ENCODE measurements at places on chromosomes 1 and 21.

DNA sequence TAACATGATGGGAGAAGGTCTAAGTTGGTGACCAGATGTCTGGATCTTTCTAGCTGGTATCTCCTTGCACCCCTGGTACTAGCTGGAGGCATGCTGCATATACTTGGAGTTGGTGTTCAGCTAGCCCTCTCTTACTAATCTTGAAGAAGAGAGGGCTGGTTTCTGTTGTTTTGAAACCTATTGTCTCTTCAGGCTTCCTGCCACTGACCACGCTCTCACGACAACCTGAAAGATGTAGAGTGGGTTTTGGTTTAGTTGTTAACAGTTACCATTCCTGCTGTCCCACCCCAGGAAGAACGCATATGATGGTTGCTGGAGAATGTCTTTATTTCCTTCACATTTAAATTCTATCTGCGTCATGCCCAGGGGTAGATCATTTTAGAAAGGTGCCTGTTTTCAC lies 3.6 kb downstream of the MAN1C1 start:
- no peak for DNase-seq

DNA sequence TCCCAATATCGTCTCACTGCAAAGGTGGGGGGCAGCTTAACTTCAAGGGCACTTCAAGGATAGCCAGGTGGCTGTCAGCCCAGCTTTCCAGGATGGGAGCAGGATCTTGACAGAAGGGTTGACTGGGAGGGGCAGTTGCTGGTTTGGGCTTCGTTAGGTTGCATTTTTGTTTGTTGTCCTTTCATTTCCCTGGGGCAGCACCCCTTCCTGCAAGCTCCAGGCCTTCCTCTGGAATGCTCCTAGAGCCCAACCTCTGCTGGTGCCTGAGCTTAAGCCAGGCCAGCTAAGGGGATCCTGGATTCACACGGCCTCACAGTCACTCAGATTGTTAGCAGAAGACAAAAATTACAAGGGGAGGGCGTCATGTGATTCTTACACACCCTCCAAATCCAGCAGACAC lies 4.1 kb upstream of the OLIG2 start:
- no peak for DNase-seq

DNA sequence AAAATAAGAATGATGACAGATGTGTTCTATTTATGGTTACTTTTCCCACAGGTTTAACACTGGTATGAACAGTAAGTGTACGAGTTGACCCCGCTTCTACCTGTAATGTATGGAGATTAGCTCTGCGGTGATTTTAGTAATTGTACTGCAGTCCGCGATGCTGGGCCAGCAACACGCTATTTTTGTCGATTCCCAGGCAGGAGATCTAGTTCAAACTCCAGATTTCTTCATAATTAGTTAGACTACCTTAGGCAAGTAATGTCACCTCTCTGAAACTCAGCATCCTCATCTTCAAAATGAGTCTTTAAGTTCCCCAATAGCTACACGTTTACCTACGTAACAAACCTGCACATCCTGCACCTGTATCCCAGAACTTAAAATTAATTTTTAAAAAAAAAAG lies 21.5 kb downstream of the TP53BP2 start:
- DNase-seq = no peak

- DNase-seq = no peak
Measured at GRCh38 chr21:34567604-34568155, 47.2 kb downstream of the RCAN1 start.

DNA sequence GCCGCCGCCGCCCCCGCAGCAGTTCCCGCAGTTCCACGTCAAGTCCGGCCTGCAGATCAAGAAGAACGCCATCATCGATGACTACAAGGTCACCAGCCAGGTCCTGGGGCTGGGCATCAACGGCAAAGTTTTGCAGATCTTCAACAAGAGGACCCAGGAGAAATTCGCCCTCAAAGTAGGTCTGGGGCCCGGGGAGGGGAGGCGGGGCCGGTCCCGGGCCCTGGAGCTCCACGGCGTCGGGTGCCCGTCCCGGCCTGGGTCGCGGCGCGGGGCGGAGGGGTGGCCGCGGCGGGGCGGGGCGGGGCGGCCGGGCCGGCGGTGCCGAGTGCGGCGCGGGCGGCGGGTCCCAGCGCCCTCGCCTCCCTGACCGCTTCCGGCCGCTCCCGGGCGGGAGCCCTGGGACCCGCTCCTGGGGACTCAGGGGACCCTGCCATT lies 646 bp downstream of the MAPKAPK2 start:
- DNase-seq = peak; percentile 56

DNA sequence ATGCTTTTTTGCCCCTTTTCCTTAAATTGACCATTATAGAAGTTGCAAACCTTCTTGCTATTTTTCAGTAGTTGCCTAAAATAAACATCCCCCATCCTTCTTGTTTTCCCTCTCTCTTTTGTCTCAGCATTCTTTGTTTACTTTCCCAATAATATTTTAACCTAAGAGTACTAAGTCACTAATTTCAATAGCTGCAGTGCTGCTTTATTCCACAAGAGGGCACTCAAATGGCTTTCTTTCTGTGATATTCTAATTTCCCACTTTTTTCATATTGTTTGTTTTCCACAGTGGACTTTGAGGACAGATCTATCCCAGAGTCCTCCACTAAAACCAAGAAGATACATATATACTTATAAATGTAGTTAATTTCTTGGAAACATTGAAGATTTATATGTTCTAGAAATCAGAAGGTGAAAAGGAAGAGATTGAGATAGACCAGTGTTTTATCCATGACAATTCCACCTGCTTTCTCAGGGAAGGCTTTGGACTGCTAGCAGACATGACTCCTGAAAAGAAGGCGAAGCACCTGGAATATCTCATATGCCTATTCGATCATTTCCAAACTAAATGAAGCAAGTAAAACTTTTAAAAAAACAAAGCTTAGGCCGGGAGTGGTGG lies 104.8 kb upstream of the GRIK1 start:
- no peak for DNase-seq

DNA sequence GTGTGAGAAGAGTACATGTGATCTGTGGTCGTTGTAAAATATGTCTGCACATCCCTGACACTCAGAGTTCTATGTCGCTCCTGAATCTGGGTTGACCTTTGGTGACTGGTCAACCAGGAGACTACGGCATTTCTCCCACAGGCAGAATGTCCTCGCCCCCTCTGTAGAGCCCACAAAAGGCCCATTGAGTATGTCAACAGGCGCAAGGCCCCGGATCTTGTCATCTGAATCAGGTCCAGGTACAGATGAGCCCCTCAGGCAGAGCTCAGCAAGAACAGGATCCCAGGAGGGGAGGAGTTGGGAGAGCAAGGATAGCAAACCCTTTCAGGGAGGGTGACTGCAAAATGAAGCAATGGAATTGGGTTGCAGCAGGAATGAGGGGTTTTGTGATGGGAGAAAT lies 126.5 kb downstream of the MATN1 start:
- no peak for DNase-seq

GRCh38 chr1:92484472-92485380 lies 2.0 kb downstream of the GFI1 start:
- peak; percentile 76 for DNase-seq

DNA sequence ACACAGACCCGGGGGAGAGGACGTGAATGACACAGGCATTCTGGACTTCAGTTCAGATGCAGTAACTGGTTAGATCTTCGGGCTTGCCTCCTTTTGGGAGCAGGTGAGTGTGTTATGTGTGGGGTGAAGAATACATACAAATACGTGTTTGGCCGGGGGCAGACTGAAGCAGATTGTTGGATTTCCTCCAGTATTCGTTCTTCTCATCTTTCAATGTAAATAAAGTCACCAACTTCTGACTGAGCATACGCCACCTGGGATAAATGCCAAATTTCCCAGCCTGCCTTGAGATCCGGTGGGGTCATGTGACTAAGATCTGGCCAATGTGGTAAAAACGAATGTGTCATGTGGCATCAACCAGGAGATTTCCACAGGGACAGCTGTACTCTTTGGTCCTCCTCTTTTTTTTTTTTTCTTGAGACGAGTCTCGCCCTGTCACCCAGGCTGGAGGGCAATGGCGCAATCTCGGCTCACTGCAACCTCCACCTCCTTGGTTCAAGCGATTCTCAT lies 189.8 kb downstream of the RGS7 start:
- no peak for DNase-seq

DNA sequence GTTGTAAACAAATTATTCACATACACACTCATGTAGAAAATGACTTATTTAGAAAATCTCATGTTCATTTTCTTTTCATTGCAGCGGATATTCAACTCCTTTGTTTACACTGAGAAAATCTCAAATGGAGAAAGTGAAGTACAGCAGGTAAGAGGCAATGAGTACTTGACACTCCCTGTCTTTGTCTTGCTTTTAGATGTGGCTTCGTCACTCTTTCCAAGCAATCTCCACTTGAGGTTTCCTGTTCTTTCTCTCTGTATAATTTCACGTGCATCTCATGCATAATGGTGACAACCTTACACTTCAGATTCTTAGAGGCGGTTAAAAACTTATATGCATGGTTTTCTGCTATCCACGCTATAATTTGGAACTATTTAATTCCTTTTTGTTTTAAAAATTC lies 80.6 kb downstream of the CACHD1 start:
- no peak for DNase-seq

DNA sequence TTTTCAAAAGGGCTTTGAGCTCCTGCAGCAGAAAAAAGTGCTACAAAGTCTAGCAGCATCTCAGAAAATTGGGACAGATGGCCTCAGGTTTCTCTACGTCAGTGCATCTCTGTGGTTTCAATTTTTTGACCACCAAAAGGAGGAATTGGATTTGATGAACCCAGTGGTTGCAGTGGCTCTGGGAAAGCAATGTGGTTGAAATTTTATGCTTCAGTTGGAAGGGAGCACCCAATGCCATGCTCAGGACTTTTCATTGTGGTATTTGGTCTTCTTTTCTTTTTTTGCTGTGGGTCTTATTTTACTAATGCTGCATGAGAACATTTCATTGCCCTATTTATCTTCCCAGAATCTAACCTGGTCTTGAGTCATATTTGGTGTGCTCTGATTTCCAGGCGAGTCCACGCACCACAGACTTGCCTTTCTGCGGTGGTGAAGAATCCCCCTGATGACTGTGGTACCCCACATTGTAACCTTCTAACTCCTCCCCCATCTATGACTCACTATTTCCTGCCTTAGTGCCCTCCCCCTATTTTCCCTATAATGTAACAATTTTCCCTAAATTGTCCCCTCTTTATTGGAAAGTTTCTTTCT lies 56.7 kb downstream of the S1PR1 start:
- peak; percentile 69 for DNase-seq

DNA sequence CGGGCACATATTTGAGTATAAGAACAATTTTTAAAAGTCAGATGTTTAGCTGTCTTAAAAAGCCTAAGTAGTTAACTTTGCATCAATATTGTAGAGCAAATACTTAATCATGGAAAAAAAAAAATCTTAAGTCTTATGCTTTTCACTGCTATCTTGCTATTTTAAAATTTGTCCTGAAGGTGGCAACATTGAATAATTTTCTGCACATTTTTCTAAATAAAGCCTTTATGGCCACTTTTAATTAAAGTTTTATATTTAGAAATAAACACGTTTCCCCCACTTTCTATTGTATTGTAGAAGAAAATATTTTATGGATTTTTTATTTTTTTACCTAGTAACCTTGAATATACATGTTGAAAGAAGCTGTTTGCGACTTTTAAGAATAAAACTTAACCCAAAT lies 198.8 kb downstream of the AMY1C start:
- DNase-seq = no peak

DNA sequence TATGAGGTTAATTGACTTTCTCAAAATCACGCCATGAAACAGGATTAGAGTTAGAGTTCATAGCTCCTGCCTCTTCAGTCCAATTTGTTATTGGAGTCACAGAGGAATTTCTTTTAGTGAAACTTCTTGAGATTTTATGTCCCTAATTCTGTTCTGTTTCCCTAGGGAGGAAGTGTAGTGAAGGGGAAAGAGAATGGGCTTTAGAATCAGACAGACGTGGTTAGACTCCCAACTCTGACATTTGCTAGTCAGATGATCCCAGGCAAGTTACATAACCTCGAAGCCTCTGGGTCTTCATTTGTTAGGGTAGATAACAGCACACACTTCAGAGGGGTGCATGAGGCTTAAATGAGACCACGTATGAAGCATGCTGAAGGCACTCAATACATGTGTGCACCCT lies 83.9 kb downstream of the ASTN1 start:
- no peak for DNase-seq

DNA sequence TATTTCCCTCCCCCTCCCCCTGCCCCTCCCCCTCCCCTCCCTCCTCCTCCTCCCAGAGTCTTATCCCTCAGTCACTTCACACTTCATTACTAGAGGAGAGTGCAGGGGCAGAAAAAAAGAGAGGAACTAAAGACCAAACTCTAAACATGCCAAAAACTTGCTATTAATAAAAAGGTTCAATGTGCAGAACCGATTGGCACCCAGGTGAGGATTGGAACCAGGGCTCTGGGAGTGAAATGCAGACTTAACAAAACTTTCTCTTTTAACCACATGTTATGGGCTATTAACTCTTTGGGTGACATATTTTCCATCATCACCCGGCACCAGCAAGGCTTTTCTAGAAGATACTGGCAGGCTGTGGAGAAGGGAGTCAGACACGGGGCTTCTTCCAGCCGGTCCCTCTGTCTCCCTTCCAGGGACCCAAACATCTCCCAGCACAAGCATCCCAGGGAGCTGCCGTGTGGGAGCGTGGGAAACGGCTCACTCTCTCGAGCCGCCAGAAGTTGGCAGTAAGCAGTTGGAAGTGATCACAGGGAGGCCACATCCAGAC lies 13.6 kb downstream of the NID1 start:
- no peak for DNase-seq

- DNase-seq = no peak
Measured at GRCh38 chr1:166929911-166930310, 45.4 kb downstream of the ILDR2 start.

GRCh38 chr1:41666981-41667631 lies 182.6 kb upstream of the EDN2 start:
- peak; percentile 71 for DNase-seq

- DNase-seq = no peak
Measured at GRCh38 chr1:54965624-54966340, 14.6 kb upstream of the TMEM61 start.

DNA sequence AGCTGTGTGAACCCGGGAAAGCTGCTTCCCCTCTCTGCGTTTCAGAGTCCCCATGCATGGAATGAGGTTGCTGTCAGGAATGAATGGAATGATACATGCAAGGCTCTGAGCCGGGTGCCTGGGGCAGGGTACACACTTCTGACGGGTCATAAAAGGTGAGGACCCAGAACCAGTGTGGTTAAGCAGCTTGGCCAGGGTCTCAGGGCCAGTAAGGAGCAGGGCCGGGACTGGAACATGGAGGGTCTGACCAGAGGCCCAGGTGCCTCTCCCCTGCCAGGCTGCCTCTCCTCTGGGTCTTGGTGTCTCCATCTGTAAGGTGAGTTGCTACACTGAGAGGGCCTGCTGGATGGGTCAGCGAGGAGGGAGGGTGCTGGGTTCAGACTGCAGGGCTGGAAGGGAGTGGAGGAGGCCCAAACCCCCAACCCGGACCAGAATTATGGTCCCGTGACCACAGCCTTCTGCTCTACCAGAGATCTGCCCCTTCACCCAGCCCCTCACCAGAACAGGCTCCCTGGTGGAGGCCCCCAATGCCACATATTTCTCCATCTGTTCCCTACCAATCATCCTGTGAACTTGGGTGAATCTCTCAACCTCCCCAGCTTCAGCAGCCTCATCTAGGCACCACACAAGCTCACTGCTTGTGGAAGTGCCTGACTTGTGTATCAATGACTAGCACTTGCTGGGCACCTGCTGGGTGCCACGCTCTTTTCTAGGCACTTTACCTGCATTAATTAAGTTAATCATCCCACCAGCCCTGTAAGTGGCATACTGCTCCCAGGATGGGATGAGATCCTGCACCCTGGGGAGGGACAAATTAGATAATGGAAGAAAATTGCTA lies 16.2 kb upstream of the LRP8 start:
- no peak for DNase-seq

- no peak for DNase-seq
Measured at GRCh38 chr1:114299331-114299975, 145.8 kb upstream of the SYT6 start.
